ENCODE measurements at places on chromosomes 2 and 18.

- H3K4me3 ChIP-seq: no peak overlapping the region
- H3K27ac ChIP-seq: peak overlapping the region; percentile 31
- DNase-seq: no peak
- no peaks in the 10 kb centered on the region for H3K27me3 ChIP-seq
These were observed 7.2 kb downstream of the ALKAL2 start for GRCh38 chr2:280650-281110.

DNA sequence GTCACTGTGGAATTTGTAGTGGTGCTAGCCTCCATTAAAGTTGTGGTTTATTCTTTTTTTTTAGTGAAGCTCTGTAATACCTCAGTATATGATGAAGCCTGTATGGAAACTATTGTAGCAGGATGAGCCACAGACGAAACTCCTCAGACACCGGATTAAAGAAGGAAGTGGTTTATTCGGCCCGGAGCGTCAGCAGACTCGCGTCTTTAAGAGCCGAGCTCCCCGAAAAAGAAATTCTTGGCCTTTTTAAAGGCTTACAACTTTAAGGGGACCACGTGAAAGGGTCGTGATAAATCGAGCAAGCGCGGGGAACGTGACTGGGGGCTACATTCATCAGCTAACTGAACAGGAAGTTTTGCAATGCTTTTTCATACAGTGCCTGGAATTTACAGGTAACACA, 8.1 kb upstream of the CCL20 start:
- peak overlapping the region; percentile 4 for H3K4me3 ChIP-seq
- H3K27ac ChIP-seq: no peak overlapping the region

DNA sequence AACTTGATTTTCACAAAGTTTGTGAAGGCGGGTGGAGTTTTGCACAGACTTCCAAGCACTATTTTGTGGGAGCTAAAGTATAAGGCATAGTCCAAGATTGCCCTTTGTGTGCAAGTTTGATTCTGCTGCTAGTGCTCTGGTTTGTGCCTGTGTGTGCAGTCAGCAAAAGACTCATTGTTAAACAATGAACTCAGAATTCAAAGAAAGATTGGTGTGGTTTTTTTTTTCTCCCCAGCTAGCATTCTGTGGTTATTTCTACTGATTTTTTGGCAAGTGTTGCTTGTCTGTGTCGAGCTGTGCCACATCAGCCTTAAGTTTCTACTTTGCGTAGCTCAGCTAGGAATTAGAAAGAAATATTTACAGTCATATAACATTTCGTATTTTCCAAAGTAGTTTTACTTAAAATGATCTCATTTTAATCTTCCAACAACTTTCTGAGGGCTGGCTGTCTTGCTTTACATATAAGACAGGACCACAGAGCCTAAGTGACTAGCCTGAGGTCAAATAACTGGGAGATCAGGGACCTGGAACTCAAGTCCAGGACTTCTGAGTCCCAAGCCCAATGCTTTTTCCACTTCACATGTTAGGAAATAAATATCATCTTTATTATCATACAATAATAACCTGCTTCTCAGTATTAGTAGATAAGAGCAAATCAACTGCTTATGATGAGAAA, 69.8 kb downstream of the BABAM2 start:
- H3K36me3 ChIP-seq: no peaks in the 10 kb centered on the region
- DNase-seq: no peak
- peak overlapping the region; percentile 10 for H3K4me3 ChIP-seq
- no peaks in the 10 kb centered on the region for H3K27me3 ChIP-seq

DNA sequence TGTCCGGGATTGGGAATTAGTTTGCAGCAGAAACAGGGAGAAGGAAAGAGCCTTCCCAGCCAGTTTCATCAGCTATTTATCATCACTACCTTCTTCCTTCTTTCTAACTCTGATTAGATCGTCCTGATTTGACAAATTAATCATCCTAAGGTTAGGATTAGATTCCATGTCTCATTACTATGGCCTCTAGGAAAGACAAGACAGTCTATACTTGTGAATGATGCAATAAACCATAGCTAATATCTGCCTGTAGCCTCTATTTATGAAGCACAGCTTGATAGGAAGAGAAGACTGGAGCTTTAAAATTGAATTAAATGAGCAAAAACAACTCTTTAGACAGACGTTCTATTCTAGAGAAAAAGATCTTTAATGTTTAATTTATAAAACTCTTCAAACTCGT, 25.2 kb upstream of the FRZB start:
- H3K4me3 ChIP-seq: no peak overlapping the region
- no peak for DNase-seq
- H3K36me3 ChIP-seq: no peaks in the 10 kb centered on the region
- H3K27me3 ChIP-seq: no peaks in the 10 kb centered on the region
- peaks cover 35% of the 10 kb centered on the region for H3K4me1 ChIP-seq

DNA sequence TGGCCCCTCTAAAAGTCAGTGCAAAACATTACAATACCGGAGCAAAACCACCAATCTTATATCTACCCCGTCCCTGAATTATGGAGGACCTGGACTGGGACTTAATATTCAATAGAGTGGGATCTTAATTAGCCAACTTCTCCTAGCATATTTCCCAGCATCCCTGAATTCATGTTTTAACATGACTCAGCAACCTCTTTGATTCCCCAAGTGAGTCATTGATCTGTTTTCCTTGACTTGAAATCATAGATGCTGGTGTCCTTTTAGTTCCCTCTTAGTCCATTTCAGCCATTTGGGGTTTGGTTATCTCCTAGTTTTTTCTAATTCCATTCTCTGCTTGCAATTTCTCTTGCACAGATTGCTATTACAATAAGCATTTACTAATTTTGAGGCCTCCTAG, 677.7 kb upstream of the CELF4 start:
- H3K27ac ChIP-seq: no peak overlapping the region
- H3K4me1 ChIP-seq: no peaks in the 10 kb centered on the region
- H3K27me3 ChIP-seq: no peaks in the 10 kb centered on the region
- H3K36me3 ChIP-seq: no peaks in the 10 kb centered on the region
- no peak for DNase-seq

- no peaks in the 10 kb centered on the region for H3K36me3 ChIP-seq
- no peak overlapping the region for H3K27ac ChIP-seq
- DNase-seq: no peak
- H3K27me3 ChIP-seq: no peaks in the 10 kb centered on the region
- peaks cover 5% of the 10 kb centered on the region for H3K4me1 ChIP-seq
These were observed 387.7 kb downstream of the RND3 start for GRCh38 chr2:150099805-150100204.

DNA sequence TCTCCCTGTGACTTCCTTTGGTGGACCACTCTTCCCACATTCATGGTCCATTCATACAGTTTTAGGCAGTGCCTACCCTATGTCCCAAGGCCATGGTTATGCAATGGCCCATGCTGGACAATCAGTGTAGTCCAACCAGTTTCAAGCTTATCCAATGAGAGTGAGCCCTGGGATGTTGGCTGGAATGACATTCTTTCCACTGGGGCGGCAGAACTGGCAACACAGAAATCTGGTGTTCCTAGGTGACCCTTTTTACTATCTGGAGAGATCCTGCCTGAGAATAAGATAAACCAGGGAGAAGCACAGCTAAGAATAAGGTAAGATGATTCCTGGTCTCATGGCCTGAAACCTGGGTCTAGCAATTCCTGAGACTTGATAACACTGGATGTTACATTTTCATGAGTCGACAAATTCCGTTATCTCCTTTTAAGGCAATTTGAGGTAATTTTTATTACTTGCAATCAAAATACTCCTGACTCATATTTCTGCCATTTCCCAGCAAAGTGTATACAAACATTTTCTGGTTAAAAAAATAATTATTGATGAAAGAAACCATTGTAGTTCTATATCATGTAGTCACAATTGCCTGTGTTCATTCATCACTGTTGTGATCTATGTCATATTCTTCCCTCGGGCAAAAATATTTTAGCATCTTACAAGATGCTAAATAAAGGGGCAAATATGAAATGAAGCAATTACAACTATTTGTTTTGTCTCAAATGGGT, 271.5 kb upstream of the LYPD1 start:
- no peak overlapping the region for H3K4me3 ChIP-seq
- no peaks in the 10 kb centered on the region for H3K36me3 ChIP-seq
- no peaks in the 10 kb centered on the region for H3K4me1 ChIP-seq
- no peak overlapping the region for H3K27ac ChIP-seq
- no peak for DNase-seq

- H3K4me3 ChIP-seq: no peak overlapping the region
- H3K27ac ChIP-seq: no peak overlapping the region
- H3K27me3 ChIP-seq: no peaks in the 10 kb centered on the region
- H3K36me3 ChIP-seq: no peaks in the 10 kb centered on the region
- DNase-seq: no peak
These were observed 4.5 kb downstream of the SCYGR3 start for GRCh38 chr2:227610123-227610522.

- H3K4me1 ChIP-seq: no peaks in the 10 kb centered on the region
- H3K4me3 ChIP-seq: no peak overlapping the region
- H3K36me3 ChIP-seq: peaks cover 19% of the 10 kb centered on the region
These were observed 115.4 kb downstream of the GORASP2 start for GRCh38 chr2:171044416-171044815.

DNA sequence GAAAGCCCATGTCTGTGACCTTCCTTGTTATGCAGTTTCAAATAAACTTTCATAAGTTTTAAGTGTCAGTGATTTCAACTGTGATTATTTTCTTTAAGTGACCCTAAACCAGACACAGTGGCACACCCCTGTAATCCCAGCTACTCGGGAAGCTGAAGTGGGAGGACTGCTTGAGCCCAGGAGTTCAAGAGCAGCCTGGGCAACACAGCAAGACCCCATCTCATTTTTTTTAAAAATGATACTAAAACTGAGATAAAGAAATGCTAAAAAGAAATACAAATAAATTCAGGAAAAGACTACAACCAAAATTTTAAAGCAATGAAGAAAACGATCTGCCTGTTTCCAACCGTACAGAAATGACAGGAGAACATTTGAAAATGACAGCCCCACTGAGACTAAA, 54.2 kb downstream of the ROCK2 start:
- H3K4me1 ChIP-seq: peaks cover 29% of the 10 kb centered on the region
- H3K27me3 ChIP-seq: no peaks in the 10 kb centered on the region
- H3K4me3 ChIP-seq: no peak overlapping the region
- H3K27ac ChIP-seq: no peak overlapping the region
- H3K36me3 ChIP-seq: no peaks in the 10 kb centered on the region

DNA sequence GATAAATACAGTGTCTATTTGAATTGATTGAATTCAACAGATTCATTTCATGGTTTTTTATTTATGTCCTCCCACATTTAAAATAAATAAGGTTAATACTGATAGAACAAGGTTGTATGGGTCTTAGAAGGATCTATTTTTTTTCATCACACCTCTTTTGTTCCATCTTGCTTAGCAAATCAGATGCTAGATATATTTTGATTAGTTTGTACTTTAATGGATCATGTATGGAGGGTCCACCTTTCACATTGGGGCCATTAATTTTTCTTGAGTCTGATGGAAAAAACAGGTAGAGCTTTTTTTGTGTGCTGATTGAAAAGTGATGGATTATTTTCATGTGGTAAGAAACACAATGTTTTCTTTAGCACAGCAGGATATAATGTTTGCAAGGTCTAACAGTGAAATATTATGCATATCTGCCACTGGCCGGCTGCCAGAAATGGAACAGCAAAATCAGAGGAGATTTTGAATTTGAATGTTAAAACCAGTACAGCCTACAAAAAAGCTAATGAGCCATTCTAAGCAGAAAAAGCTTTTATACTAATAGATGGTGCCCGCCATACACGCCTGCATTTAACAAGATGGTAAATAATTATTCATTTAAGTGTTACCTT, 188.1 kb upstream of the ETAA1 start:
- no peaks in the 10 kb centered on the region for H3K4me1 ChIP-seq
- no peak for DNase-seq
- H3K4me3 ChIP-seq: no peak overlapping the region
- H3K27ac ChIP-seq: no peak overlapping the region

DNA sequence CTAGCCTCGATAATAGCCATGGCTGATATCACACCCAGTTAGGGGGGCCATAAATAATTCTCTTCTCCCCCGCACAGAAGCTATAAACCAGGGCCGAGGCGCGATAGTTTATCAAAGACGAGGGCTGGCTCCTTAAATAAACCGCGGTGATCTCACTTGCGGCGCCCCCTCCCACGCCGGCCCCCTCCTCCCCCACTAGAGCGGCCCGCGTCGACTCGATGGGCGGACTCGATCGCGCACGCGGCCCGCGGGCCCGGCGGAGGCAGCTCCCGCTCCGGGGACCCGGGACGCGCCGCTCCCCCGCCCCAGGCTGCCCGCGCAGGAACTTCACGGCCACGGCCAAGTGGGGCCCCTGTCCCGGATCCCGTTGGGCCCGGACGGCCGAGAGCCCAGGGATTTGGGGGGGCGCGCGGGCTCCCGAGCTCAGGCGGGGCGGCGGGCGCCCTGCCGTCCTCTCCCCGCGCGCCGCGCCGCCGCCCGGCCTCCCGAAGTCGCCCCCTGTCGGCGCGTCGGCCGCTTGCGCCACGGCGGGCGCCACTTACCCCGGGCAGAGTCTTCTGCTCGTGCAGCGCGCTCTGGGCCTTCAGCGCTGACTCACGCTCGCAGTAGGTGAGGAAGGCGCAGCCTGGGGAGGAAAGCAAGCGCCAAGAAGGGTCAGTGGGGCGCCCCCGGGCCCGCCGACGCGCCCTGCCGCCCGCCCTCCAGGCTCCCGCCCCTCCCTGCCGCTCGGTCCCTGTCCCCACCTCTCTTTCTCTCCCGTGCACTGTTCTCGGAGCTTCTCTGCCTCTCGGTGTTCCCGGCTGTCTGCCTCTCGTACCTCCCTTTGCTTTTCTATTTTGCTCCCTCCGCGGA, 80.4 kb downstream of the CELF4 start:
- no peak overlapping the region for H3K4me3 ChIP-seq
- H3K27me3 ChIP-seq: peaks cover 6% of the 10 kb centered on the region
- H3K4me1 ChIP-seq: peaks cover 6% of the 10 kb centered on the region
- no peak for DNase-seq
- no peak overlapping the region for H3K27ac ChIP-seq

GRCh38 chr2:211982162-211982561, 556.4 kb downstream of the ERBB4 start:
- no peaks in the 10 kb centered on the region for H3K36me3 ChIP-seq
- DNase-seq: no peak
- H3K27me3 ChIP-seq: no peaks in the 10 kb centered on the region
- H3K27ac ChIP-seq: no peak overlapping the region
- H3K4me1 ChIP-seq: peaks cover 14% of the 10 kb centered on the region
- no peak overlapping the region for H3K4me3 ChIP-seq

GRCh38 chr2:150167711-150168110, 319.8 kb downstream of the RND3 start:
- H3K4me1 ChIP-seq: peaks cover 23% of the 10 kb centered on the region
- no peak overlapping the region for H3K4me3 ChIP-seq
- no peak overlapping the region for H3K27ac ChIP-seq
- no peaks in the 10 kb centered on the region for H3K27me3 ChIP-seq
- no peak for DNase-seq

Data from thoracic aorta (tissue), 2 donors.